Fibroblast of skin of right biceps (primary cell): ENCODE measurements at places on chromosomes 3 and 15.
A peak's percentile ranks its signal among the peaks of the same experiment; 100 is the strongest.

DNA sequence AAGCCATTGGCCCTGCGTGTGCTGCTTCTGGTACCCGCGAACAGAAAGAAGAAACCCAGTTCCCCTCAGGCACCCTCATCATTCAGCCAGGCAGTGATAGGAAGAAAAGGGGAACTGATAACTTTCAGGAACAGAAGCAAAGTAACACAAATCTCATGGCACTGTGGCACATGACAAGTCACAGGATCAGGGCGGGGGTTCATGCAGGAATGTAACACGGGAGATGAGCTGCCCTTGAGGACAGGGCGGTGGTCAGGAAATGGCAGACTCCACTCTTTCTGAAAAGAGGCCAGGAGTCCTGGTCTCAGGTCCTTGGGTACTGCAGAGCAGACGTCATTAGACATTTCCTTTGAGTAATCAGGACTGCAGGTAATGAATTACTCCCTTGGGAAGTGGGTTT is 95.5 kb downstream of the CCNL1 start:
- no peak for DNase-seq

DNA sequence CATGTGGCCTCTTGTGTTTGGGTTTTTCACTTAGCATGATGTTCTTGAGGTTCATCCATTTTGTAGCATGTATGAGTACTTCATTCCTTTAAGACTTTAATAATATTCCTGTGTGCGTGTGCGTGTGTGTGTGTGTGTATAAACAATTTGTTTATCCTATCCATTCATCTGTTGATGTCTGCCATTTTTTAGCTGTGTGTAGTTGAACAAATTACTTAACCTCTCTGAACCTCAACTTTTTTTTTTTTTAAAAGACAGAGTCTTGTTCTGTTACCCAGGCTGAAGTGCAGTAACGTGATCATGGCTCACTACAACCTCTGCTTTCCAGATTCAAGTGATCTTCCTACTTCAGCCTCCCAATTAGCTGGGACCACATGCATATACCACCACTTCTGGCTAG is 47.3 kb downstream of the EBLN2 start:
- DNase-seq, result no peak

GRCh38 chr3:43222590-43222989 is 63.8 kb upstream of the SNRK start:
- DNase-seq, result no peak

DNA sequence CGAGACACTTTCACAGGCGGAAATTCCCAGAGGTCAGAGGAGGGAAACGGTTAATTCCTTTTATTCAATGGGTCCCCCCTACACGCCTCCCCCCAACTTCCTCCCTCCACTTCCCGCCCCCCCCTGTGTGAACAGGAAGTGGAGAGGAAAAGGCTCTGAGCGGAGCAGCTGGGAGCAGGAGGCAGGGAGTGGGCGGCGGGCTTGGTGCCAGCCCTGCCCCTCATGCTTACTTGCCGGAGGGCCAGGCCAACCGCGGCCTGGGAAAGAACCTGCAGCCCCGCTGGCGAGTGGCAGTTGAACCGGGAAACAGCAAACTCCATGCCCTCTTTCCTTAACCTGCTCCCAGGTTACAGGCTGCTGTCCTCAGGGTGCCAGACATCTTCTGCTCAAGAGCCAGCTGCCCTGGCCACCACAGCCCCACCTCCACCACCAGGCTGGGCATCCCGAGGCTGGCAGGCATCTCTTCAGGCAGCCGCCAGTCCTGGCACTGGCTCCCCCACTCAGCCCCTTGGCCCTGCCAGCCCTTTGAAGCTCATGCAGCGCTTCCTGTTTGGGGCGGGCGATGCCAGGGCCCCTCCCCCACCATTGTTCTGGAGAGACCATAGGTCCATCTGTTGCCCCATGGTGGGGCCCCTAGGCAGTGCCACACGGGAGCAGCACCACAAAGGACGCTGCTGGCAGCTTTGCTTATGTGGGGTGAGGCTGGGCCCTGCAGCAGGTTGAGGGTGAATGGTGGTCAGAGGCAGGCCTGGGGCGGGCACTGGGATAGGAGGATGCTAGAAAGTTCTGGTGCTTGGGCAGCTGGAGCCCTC is 12.9 kb downstream of the VPS18 start:
- no peak for DNase-seq

- DNase-seq, result peak; percentile 56
These were observed 55.3 kb upstream of the NUDT16 start for GRCh38 chr3:131326307-131326706.

- DNase-seq, result peak; percentile 77
These were observed 1035.2 kb downstream of the MCTP2 start for GRCh38 chr15:95266451-95267061.

DNA sequence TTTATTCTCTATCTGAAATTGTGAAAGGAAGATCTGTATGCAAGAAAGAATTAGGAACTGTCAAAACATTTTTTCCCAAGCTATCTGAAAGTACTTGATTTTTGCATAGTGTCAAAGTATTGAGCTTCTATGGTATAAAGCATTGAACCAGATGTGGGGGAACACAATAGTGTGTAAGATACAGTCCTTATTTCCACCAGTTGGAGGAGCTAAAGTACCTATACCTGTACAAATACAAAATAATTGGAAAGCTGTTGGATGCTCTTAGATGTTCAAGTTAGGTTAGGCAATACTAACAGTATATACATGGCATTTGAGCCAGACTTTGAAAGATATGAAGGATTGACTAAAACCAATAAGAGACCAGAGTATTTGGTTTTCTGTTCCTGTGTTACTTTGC is 148.4 kb downstream of the B3GALNT1 start:
- DNase-seq, result peak; percentile 6

GRCh38 chr3:119933207-119933606 is 151.3 kb downstream of the NR1I2 start:
- DNase-seq, result no peak

GRCh38 chr15:65910341-65910740 is 41.0 kb downstream of the RAB11A start:
- no peak for DNase-seq

DNA sequence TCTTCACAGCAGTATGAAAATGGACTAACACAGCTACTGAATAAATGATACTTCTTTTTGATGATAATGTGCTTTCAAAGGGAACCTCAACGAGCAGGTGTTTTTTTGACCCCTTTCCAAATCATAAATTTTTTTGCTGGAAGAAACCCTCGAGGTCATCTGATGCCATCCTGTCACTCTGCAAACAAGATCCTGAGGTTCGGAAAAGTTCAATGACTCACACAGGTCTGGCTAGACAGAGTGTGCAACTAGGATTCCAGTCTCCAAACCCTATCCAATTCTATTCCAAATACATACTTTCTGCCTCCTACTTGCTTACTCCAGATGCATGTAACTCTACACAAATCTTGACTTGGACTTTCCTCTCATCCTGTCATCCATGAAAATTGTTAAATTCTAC is 124.7 kb downstream of the NEDD4 start:
- no peak for DNase-seq

GRCh38 chr15:67199391-67199790 is 55.1 kb downstream of the AAGAB start:
- peak; percentile 55 for DNase-seq

DNA sequence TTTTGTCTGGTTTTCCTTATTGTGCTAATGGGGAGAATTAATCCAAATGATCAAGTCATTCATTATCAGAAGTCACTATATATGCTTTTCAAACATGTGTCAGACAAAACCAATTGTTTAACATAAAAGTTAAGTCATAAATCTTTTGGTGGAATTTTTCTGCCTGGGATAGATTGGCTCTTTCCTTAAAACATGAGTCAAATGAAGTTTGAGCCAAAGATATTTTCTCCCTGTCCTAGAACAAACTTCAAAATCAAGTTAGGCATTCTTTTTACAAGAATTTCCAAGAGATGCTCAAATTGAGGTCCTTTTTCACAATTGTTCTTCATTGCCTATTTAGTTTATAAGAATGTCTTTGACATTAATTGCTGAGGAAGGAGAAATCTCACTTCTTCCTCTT is 138.3 kb downstream of the UACA start:
- DNase-seq, result no peak

DNA sequence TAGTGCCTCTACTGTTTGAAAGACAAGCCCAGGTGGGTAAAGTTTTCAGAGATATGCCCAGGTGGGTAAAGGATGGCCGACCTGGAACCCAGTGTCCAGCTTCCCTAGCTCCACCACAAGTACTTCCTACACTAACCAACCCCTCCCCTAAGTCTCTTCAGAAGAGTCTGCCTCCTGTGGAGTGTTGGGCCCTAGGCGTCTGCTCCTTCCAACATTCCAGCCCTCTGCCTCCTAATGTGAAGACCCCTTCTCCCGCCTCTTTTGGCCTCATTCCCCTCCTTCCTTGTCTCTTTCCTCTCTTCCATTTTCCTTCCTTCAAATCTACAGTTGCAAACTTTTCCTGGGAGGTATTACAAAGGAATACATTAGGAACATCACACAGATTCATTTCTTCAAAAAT is 38.6 kb downstream of the CNTN3 start:
- no peak for DNase-seq

- no peak for DNase-seq
These were observed 481 bp upstream of the CRYBG3 start for GRCh38 chr3:97821287-97821773.
